SHP77 treated with DMSO at 0.1 percent for 48 hours (cell line): ENCODE measurements at places on chromosomes 1 and 21.

GRCh38 chr1:63319046-63320021 lies 3.0 kb upstream of the FOXD3 start:
- DNase-seq = no peak

- DNase-seq = no peak
Observed at GRCh38 chr1:110570307-110570706, 35.9 kb downstream of the KCNA2 start.

- no peak for DNase-seq
Observed at GRCh38 chr21:22758478-22758877, 1760.3 kb downstream of the NCAM2 start.

DNA sequence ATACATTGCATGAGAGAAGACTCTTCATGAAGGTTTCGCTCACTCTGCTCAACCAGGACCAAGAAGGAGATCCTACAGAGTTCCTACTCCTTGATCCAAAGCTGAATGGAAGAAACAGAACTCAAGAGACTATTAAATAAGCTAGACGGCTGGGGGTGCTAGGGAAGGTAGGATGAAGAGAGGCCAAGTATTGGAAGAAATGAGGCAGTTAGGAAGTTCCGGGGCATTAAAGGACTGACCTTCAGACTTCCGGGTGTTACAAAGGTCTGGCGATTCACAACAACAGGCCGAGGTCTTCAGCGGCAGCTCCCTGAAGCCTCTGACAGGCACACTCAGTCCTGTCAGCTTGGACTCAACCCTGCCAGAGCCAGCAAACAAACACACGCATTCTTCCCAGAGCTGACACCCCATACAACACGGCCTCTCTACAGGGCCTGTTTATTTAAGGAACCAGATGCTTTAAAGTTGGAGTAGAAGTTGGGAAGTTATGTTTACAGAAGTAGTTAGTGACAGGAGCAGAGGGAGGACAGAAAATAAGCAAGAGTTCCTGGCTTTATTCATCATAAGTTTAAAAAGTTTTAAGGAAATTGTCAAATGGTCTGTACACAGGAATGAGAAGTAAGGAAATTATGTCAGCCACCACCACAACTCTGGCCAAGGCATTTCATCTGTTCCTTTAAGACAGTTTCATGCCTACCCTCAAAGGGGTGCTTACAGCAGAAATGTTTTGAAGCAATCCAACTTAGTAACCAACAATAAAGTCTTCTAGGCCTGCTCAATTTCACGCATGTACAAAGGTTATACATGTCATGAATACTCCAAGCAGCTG lies 4.7 kb downstream of the SORT1 start:
- DNase-seq = no peak

- no peak for DNase-seq
Observed at GRCh38 chr1:116432655-116433265, 59.7 kb downstream of the ATP1A1 start.

DNA sequence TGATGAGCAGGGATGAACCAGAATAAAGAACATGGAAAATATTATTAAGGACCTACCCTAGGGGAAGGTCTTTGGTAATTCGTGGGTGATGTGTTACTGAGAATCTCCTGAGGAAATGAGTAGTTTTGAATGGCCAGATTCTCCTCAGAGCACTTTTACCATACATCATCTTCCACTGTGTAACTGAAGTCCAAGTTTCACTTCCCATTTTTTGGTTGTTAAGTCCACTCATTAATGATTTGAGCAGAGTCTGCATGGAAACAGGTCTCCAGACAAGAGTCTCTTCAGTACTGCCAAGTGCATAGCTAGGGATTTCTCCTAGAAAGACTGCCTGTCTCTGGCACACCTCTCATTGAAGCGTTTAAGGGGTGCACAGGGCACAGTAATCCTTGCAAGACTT lies 48.7 kb upstream of the PCP4 start:
- no peak for DNase-seq

- DNase-seq = no peak
Observed at GRCh38 chr1:223068900-223069665, 74.0 kb downstream of the TLR5 start.

GRCh38 chr1:24351918-24352627 lies 32.9 kb downstream of the GRHL3 start:
- DNase-seq = peak; percentile 15

GRCh38 chr1:202160377-202160940 lies at the start of gene PTPN7:
PTPN7 (minus strand) TSS chr1:202160602; CDS start chr1:202159402, 1,200 bp downstream.
- DNase-seq = no peak

GRCh38 chr1:187078916-187079315 lies 250.2 kb downstream of the PLA2G4A start:
- no peak for DNase-seq

DNA sequence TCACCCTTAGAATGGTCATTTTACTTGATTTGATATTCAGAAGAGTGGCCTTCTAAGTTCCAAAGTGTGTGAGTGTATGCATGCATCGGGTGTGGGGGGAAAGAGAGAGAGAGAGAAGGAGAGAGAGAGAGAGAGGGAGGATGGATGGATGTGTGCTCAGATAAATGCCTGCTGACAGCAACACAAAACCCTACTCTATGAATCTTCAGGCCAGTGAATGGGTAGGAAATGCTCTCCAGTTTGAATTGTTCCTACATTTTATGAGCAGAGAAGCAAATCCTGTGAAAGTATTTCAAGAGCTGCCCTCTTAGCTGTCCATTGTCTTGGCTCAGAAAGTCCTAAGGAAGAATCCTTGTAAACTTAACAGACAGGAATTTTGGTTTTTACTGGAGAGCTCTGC lies 7.4 kb downstream of the JAM2 start:
- DNase-seq = no peak

DNA sequence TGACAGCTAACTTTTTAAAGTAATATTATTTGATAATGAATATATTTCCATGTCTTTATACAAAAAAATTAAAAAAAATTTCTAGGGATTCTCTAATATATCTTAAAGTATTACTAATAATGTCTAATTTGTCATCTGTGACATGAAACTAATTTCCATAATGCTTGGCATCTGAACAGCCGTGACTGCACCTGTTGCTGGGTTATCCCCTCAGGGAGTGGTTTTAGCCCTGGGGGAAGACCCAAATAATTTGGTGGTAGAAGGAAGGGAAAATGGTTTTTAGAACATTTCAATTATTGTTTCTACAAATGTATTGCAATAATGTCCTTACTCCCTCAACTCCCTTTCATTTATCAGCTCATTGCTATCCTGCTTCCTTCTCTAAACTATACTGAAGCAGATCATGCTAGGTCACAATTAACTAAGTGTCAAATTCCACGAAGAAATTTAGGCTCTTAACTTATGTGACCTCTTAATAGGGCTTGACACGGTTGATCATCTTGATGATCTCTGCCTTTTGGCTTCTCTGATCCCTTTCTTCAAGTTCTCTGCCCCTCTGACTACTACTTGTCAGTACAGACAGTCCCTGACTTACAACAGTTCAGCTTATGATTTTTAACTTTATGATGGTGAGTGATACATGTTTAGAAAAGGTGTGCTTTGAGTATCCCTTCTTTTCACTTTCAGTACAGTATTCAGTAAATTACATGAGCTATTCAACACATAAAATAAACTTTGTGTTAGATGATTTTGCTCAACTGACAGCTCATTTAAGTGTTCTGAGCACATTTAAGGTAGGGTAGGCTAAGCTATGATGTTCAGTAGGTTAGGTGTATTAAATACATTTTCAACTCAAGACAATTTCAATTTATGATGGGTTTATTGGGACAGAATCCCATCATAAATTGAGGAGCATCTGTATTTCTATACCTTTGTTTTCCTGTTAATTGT lies 26.4 kb upstream of the DPH5 start:
- no peak for DNase-seq

DNA sequence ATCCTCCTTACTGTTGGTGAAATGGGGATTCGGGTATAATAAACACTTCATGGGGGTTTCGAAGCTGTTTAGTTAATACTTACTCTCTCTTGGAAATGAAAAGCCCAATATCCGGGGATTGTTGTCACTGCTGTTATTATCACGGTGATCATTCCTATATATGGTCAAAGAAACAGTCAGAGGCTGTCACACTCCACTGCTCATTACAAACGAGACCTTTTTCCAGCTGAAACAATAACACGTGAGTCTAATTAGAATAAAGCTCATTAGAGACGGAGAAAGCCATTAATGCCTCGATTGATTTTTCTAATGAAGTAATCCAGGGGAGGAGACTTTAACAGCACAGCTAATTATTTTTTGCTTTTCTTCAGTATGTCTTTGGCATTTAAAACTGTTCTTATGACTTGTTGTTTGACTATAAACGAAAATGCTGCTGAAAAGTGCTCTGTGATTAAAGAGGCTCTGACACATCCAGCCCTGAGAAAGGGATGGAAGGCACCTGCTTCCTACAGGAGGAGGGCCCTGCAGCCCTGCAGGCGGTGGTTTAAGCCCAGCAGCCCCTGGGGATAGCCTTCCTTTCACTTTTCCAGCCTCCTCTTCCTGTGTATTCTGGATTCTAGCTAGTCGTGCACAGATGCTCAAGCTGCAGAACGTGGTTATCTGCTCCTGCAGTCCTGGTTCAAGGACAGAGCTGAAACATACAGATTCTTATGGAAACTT lies 143.6 kb downstream of the EDEM3 start:
- peak; percentile 25 for DNase-seq

GRCh38 chr1:17614586-17614985 lies 75.1 kb downstream of the ARHGEF10L start:
- no peak for DNase-seq

- no peak for DNase-seq
Observed at GRCh38 chr1:47415728-47416318, at the start of gene FOXE3. FOXE3 (plus strand) TSS chr1:47416285; CDS start chr1:47416316, 31 bp downstream.

DNA sequence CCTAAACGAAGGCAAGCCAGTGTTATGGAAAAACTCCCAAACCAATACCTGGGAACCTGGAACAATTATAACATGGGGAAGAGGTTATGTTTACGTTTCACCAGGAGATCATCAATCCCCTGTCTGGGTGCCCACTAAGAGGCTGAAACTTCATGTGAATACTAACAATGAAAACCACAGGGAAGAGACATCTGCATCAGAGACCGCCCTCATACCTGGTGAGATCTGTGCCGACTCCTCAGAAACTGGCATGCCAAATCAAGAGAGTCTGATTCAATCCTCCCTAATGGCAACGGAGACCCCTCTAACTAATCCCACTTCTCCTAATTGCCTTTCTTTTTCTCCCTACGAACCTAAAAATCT lies 163.2 kb downstream of the IER5 start:
- DNase-seq = no peak

GRCh38 chr1:7406641-7407543 lies 364.2 kb upstream of the VAMP3 start:
- DNase-seq = no peak

DNA sequence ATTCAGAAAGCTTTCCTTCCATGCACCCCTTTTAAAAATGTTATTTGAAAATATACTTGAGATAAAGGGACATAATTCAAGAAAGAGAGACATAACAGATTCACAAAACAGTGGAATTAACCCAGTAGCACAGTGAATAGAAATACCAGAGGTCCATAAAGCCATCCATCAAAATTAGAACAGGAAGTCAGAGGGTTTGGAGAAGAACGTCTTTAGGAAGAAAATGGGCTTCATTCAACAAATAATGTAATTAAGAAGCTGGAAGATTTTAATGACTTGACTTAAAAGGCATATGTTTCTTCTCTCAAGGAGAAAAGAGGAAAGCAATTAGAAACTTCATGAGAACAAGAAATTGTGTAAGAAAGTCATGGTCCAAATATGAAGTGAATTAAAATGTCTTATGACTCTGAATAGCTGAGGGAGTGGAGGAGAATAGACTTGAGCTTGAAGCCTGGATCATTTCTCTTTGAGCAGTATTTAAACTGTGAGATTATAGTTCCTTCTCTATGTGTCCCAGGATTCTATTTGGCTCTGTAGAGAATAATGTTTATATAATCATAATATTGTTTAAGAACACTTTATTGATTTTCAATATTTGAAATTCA lies 7.9 kb upstream of the HCRTR1 start:
- no peak for DNase-seq

- no peak for DNase-seq
Observed at GRCh38 chr1:5646486-5647149, 345.6 kb downstream of the NPHP4 start.

GRCh38 chr1:13554798-13555197 lies 28.8 kb upstream of the PDPN start:
- no peak for DNase-seq
